Amygdala (tissue), 56 donors: ENCODE measurements at places on chromosomes 13 and 19.

DNA sequence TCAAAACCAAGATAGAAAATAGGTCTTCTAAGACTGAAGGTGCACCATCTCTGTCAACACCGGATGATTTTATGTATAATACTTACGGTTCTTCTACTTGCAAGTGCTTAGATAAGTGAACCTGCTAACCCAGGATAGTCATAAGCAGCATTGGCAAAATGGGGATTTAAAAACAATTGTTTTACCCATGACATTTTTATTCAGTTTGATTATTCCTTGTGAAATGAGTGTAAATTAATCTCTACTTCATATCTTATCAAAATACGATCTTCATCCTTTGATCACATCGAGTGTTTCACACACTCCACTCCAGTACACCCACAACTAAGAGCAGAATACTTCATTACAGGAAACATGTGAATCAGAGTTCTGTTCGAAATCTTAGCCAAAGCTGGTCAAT lies 23.0 kb upstream of the MTRF1 start:
- no peak for DNase-seq

GRCh38 chr19:51065221-51065960 lies 499 bp upstream of the KLK13 start:
- no peak for DNase-seq

GRCh38 chr19:50712833-50713232 lies 6.8 kb downstream of the SHANK1 start:
- no peak for DNase-seq

- DNase-seq = no peak
Observed at GRCh38 chr19:51327066-51328001, 14.6 kb downstream of the VSIG10L start.

- no peak for DNase-seq
Observed at GRCh38 chr19:14795078-14795721, 16.8 kb upstream of the ADGRE2 start.

DNA sequence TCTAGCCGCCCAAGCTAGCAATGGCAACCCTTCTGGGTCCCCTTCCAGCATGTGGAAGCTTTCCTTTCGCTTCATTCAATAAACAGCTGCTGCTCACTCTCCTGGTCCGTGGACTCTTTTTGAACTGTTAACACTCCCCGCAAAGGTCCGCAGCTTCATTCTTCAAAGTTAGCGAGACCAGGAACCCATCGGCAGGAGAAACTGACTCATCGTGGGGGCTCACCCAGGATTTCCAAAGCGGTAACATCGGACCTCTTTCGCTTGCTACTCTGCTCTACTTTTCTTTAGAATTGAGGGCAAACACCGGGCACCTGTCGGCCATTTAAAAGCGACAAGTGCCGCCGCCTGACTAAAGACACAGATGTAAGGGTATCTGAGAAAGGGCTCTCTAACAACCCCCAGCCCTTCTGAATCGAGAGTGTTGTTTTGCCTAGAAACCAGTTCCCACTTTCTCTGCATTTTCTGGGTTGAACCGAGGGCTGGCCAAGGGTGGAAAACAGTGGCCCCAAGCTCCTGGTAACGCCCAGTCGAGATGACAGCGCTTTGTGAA lies 5.8 kb downstream of the UBA52 start:
- DNase-seq = no peak

DNA sequence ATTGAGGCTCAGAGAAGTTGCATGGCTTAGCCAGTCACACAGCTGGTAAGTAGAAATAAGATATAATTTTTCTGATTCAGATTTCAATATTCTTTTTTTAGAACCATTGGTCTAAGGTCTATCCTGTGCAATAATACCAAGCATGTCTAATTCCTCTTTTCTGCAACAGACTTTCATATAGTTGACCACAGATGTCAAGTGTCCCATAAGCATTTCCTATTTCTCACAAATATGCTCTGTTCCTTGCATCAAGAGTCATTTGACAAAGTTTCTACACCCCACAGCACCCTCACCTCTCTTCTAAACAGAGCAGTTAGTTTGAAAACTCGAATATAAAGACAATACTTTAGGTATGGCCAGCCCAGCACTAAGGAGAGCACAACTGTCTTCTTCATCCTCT lies 26.8 kb upstream of the SACS start:
- DNase-seq = no peak

GRCh38 chr19:51600940-51601580 lies 29.1 kb downstream of the SIGLEC5 start:
- no peak for DNase-seq

GRCh38 chr19:39676004-39676403 lies 20.3 kb downstream of the LGALS16 start:
- DNase-seq = no peak

DNA sequence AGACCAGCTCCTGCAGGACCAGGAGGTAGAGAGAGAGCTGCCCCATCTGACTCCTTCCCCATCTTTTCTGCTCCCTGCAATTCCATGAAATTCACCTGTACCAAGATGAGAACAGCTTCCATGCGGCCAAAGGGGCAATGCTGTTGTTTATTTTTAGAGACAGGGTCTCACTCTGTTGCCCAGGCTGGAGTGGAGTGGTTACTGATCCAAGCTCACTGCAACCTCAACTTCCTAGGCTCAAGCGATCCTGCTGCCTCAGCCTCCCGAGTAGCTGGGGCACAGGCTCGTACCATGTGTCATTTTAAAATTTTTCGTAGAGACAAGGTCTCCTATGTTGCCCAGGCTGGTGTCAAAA lies 3.6 kb upstream of the PLIN4 start:
- DNase-seq = no peak
